ENCODE measurements at places on chromosomes 12 and 14. TPM values are rescaled to one million over a fixed set of nuclear protein-coding genes. Genes with fewer than 3 reads are reported as not detected.

The MRPL52 gene
- total RNA-seq: 200 TPM

The SSPN gene
- total RNA-seq: 2.5 TPM

DNA sequence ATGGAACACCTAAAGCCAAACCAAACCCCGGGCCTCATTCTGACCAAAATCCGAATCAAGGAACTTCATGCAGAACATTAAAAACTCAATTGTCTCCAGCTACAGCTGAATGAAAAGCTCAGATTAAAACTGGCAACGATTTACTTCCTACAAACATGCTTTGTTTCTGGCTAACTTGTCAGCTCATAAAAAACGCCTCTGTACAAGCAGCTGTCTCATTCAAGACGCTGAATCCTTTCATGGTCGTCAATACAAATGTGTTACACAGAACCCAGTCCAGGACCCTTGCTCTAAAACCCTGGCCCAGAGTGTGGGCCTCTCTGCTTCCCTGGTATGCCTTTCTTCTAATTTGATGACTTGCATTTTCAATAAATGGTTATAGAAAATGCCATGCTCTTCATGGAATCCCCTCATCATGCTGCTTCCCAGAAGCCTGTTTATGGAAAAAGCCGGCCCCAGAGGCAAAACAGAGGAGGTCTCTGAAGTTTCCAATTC is 183.1 kb downstream of the PHLDA1 start:
- H3K27me3 ChIP-seq: no peaks in the 10 kb centered on the region
- H3K4me3 ChIP-seq: no peak overlapping the region
- peaks cover 3% of the 10 kb centered on the region for H3K36me3 ChIP-seq
- peaks cover 8% of the 10 kb centered on the region for H3K4me1 ChIP-seq
- no peak for DNase-seq
- no peak overlapping the region for H3K27ac ChIP-seq

- H3K27ac ChIP-seq: no peak overlapping the region
- H3K36me3 ChIP-seq: no peaks in the 10 kb centered on the region
Measured at GRCh38 chr12:132178316-132178715, 34.1 kb downstream of the NOC4L start.

DNA sequence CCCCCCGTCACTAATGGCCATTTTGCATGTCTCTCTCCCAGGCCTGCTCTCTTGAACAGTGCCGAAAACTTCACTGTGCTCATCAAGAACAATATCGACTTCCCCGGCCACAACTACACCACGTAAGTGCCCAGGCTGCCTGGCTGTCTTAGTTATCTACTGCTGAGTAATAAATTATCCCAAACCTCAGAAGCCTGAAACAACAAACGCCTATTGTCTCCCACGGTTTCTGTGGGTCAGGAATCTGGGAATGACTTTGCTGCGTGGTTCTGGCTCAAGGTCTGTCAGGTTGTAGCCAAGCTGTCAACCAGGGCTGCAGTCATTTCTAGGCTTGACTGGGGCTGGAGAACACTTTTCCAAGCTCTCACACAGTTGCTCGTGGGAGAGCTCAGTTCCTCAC is 32.6 kb downstream of the P2RX7 start:
- no peaks in the 10 kb centered on the region for H3K27me3 ChIP-seq
- H3K27ac ChIP-seq: no peak overlapping the region
- H3K36me3 ChIP-seq: no peaks in the 10 kb centered on the region
- no peak overlapping the region for H3K4me3 ChIP-seq

- no peaks in the 10 kb centered on the region for H3K36me3 ChIP-seq
- H3K4me3 ChIP-seq: no peak overlapping the region
- H3K27ac ChIP-seq: no peak overlapping the region
- peaks cover 17% of the 10 kb centered on the region for H3K4me1 ChIP-seq
- peak; percentile 87 for DNase-seq
Measured at GRCh38 chr12:100404769-100405407, 48.0 kb downstream of the SLC17A8 start.

DNA sequence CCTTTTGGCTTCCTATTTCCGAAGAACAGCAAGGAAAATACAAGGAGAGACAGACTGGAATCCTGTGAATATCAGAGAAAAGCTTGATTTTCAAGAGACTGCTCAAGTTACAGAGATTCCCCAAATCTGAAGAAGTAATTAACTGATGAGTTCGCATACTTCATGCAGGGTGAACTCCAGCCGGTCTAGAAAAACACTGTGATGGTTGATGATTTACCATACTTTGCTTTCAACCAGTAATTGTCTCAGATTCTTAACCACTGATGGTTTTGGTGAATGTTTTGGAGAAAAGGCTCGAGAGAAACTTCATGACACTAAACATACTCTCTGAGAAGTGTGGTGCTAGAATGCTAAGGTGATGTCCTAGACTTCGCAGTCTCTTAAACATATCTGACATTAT is 4.4 kb upstream of the PLXNC1 start:
- peaks cover 50% of the 10 kb centered on the region for H3K27me3 ChIP-seq
- peaks cover 7% of the 10 kb centered on the region for H3K4me1 ChIP-seq
- H3K4me3 ChIP-seq: no peak overlapping the region
- no peaks in the 10 kb centered on the region for H3K36me3 ChIP-seq
- no peak overlapping the region for H3K27ac ChIP-seq

DNA sequence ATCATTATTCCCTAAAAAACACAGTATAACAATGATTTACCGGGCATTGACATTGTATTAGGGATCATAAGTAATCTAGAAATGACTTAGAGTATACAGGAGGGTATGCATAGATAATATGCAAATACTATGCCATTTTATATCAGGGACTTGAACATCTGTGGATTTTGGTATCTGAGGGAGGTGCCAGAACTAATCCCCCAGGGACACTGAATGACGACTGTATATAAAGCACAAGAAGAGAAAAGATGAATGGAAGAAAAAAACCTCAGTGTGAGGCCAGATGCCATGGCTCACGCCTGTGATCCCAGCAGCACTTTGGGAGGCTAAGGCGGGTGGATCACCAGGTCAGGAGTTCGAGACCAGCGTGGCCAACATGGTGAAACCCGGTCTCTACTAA is 25.5 kb upstream of the COX6A1 start:
- H3K36me3 ChIP-seq: no peaks in the 10 kb centered on the region
- no peaks in the 10 kb centered on the region for H3K27me3 ChIP-seq
- no peak for DNase-seq
- no peak overlapping the region for H3K27ac ChIP-seq
- peaks cover 23% of the 10 kb centered on the region for H3K4me1 ChIP-seq
- no peak overlapping the region for H3K4me3 ChIP-seq

Data from WTC11 (cell line).